ENCODE measurements at places on chromosomes 12 and 14. TPM values are rescaled to one million over a fixed set of nuclear protein-coding genes. Genes with fewer than 3 reads are reported as not detected.

Gene POMT2
- polyA plus RNA-seq, result 28.7 TPM

Gene CLEC4C
- polyA plus RNA-seq, result not detected

Gene CMA1
- polyA plus RNA-seq, result not detected

Gene FGF23
- polyA plus RNA-seq, result 1.8 TPM

Gene RNASE4
- 44.5 TPM for polyA plus RNA-seq

Gene TMEM121
- polyA plus RNA-seq, result 5.8 TPM

Gene CAPZA3
- not detected for polyA plus RNA-seq

Gene SLC6A13
- 5.9 TPM for polyA plus RNA-seq

Gene CDH24
- 18.0 TPM for polyA plus RNA-seq

Gene KRT78
- polyA plus RNA-seq, result not detected

Gene ANKRD9
- polyA plus RNA-seq, result 88.1 TPM

Gene ST8SIA1
- polyA plus RNA-seq, result 0.77 TPM

Gene GAS2L3
- polyA plus RNA-seq, result 1.8 TPM

Gene CEBPE
- polyA plus RNA-seq, result not detected

Gene ABCC9
- 1.1 TPM for polyA plus RNA-seq

Gene STAB2
- not detected for polyA plus RNA-seq

Gene CD69
- not detected for polyA plus RNA-seq

Gene CNPY2
- polyA plus RNA-seq, result 428 TPM

Gene OASL
- 0.47 TPM for polyA plus RNA-seq

Gene DEGS2
- polyA plus RNA-seq, result 11.8 TPM

Gene KLHDC1
- 1.2 TPM for polyA plus RNA-seq

Gene GEMIN2
- polyA plus RNA-seq, result 12.4 TPM

Gene MYH7
- polyA plus RNA-seq, result not detected

Gene INHBC
- polyA plus RNA-seq, result 1.5 TPM

Gene FOXN4
- not detected for polyA plus RNA-seq

Gene KCNA5
- 0.79 TPM for polyA plus RNA-seq

Gene DPPA3
- 0.80 TPM for polyA plus RNA-seq

Gene ZDHHC22
- polyA plus RNA-seq, result not detected

Gene SLC38A2
- polyA plus RNA-seq, result 144 TPM

Gene GYS2
- polyA plus RNA-seq, result 0.16 TPM

Gene GOLGA5
- 52.7 TPM for polyA plus RNA-seq

Gene FSCB
- not detected for polyA plus RNA-seq

Gene ERBB3
- 56.1 TPM for polyA plus RNA-seq

Gene HSPA2
- 2.9 TPM for polyA plus RNA-seq

Gene TESPA1
- not detected for polyA plus RNA-seq

Gene SGPP1
- polyA plus RNA-seq, result 12.0 TPM

Gene ANKRD33
- 0.12 TPM for polyA plus RNA-seq

Gene CDC42BPB
- 9.4 TPM for polyA plus RNA-seq

Gene LPAR5
- 0.34 TPM for polyA plus RNA-seq

Gene OXA1L
- polyA plus RNA-seq, result 59.4 TPM

Gene OR6C4
- not detected for polyA plus RNA-seq

Gene TPPP2
- polyA plus RNA-seq, result not detected

Gene RNF31
- 29.7 TPM for polyA plus RNA-seq

Gene MMP19
- polyA plus RNA-seq, result 10.8 TPM

Gene ALX1
- polyA plus RNA-seq, result 5.7 TPM

Gene CLEC14A
- 1.1 TPM for polyA plus RNA-seq

Gene ADAM20
- polyA plus RNA-seq, result 0.26 TPM

Gene LMNTD1
- not detected for polyA plus RNA-seq

Gene HOMEZ
- 6.3 TPM for polyA plus RNA-seq

Gene TPH2
- not detected for polyA plus RNA-seq

Gene KRT73
- not detected for polyA plus RNA-seq

Gene A2M
- 426 TPM for polyA plus RNA-seq

Gene C12orf75
- polyA plus RNA-seq, result 103 TPM

Gene SLC7A7
- polyA plus RNA-seq, result 169 TPM

Gene LRTM2
- not detected for polyA plus RNA-seq
